Anterior cingulate cortex (tissue), 58 donors: ENCODE measurements at places on chromosomes 1 and 21.

- DNase-seq = no peak
These were observed 34.7 kb downstream of the B3GALT5 start for GRCh38 chr21:39647476-39647875.

DNA sequence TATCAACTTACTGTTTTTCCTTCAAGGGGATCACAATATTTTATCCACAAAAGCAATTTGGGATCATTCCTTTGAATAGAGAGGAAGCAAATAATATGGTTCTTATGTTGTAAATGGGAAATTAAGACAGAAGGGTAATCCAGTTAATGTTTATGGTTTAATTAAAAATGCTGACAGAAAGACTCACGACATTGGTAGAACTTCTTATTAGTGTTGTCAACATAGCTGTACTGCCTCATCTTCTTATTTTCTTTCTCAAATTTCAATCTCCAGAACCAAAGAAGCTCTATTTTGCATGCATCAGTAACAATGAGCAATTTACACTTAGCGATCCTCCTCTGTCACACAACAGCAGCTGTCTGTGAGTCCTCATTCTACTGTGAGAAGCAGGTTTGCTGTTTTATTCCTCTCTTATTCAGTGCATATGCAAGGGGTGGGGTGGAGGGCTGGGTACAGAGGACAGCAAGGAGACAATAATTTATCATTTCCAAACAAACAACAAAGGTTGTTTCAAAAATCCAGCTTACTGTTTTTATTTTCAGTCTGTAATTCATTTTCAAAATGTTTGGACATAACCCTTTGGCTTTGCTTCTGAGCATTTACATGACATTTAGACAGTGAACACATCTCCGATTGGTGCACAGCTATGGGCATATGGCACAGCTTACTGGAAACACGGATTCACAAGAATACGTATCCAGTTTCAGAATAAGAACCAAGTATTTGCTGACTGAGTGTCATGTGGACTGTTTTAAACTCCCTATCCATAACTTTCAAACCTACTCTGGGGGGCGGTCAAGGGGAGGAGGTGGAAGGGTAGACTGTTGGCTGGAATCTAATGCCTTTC lies 335.9 kb downstream of the RGS7 start:
- no peak for DNase-seq

DNA sequence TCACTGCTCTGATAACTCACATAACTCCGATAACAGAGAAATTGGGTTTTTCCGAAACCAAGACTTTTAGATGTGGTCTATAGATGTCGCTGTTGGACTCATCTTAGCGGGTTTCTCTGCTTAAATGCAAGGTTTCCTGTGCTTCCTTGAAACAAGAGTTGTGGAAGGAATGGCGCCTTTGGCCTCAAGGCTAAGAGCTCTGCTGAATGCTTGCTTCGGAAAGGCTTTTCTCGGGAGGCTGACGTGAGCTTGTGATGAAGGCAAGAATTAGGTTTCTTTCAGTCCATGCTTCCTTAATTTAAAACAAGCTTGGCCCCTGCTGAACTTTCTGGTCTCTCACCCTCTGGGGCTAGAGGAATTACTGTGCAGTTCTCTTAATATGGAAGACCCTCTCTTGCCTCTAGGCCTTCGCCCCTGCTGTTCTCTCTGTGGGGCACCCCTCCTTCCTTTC lies 113.5 kb downstream of the MAP3K21 start:
- DNase-seq = no peak

GRCh38 chr1:11441211-11441952 lies 37.6 kb upstream of the DISP3 start:
- peak; percentile 51 for DNase-seq

- DNase-seq = no peak
These were observed 373.5 kb upstream of the ADGRL4 start for GRCh38 chr1:79380078-79380477.

GRCh38 chr21:32604464-32604863 lies 7.7 kb downstream of the CFAP298 start:
- no peak for DNase-seq

DNA sequence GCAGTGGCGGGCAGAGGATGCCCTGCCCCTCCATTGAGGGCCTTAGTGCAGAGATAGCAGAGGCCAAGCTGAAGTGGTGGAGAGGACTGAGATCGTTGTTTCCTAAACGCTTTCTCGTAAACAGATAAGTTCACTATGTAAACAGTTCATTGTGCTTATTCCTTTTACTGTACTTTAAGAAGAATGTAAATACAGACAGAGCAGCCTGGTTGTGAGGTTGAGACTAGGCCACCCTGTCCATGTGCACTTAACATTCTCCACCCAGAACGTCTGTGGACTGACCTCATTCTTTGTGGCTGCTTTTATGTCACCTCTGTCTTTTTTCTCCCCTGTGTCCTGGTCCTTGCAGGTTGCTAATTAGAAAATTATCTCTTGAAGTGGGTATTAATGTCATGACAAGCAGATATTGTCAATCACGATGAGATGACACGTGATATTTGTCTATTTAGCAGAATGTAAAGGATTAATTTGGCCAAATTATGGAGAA lies 8.5 kb downstream of the CENPS start:
- no peak for DNase-seq

- no peak for DNase-seq
These were observed 175.7 kb upstream of the COL11A1 start for GRCh38 chr1:103283841-103284669.

GRCh38 chr1:63325279-63325985 lies 3.1 kb downstream of the FOXD3 start:
- DNase-seq = no peak

- DNase-seq = no peak
These were observed 13.8 kb downstream of the RASSF5 start for GRCh38 chr1:206521127-206521526.
